ENCODE measurements at places on chromosomes 4 and X. TPM values are rescaled to one million over a fixed set of nuclear protein-coding genes. Genes with fewer than 3 reads are reported as not detected.

AKAP14 gene
- total RNA-seq = not detected

CXCL13 gene
- not detected for total RNA-seq

DCTD gene
- total RNA-seq = 95.5 TPM

BLTP1 gene
- total RNA-seq = 71.8 TPM

PPEF2 gene
- total RNA-seq = not detected

TMSB15C gene
- total RNA-seq = 1.9 TPM

ZCCHC12 gene
- not detected for total RNA-seq

FAT4 gene
- 1.4 TPM for total RNA-seq

NHSL2 gene
- total RNA-seq = not detected

RRH gene
- total RNA-seq = 0.07 TPM

CSTF2 gene
- 13.7 TPM for total RNA-seq

XK gene
- 0.93 TPM for total RNA-seq

TMPRSS11A gene
- 0.50 TPM for total RNA-seq

All from nasal cavity respiratory epithelium epithelial cell of viscerocranial mucosa (primary cell).